ENCODE measurements at places on chromosomes 4 and X.

DNA sequence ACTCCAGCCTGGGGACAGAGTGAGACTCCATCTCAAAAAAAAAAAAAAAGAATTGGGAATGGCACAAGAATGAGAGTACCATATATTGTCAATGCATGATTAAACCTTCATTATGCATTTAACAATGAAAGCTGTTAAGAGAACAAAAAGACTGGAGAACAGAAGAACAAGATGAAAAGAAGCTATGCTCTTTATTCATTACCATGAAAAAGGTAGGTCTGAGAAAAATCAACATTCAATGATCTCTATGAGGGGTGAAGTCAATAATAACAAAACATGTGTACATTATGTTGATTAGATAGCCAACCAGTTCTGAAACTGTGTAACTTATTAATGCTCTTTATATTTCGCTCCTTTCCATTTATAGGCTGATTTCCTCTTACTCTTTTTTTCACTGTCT lies 100.9 kb downstream of the BRWD3 start:
- DNase-seq: no peak

DNA sequence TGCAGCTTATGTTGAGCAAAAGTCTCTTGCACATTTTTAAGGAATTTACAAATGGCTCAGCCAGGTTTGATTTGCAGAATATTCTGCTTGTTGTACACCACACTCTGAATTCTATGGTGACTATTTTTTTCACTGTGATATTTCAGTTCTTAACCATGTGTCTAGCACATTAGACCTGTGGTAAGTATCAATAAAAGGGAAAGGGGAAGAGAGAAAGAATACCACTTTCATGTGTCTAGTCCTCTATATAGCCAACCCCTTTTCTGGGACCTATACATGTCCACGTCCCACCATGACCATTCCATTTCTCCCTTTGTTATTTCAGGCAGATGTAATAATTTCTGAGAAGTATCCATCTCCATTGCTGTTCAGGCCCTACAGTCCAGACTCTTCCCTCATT lies 121.3 kb upstream of the PNPLA4 start:
- no peak for DNase-seq

- no peak for DNase-seq
Measured at GRCh38 chr4:47733302-47734175, 104.3 kb downstream of the CORIN start.

DNA sequence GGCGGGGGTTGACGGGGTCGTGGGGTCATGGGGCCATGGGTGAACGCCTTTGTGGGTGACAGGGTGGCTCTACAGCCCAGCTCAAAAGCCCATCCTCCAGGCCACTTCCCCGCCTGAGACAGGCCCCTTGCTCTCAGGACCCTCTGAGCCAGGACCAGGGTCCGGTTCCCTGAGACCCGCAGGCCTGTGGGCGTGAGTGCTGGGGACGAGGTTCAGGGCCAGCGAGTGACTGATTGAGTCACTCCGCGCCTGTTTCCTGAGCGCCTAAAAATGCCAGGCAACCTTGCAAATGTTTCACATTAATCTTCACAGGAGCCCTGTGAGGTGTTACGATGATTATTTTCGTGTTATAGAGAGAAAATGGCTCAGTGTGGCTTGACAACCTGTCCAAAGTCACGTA lies 97.8 kb downstream of the ZNF674 start:
- DNase-seq: no peak

GRCh38 chr4:72702948-72703347 lies 133.9 kb upstream of the ADAMTS3 start:
- no peak for DNase-seq

DNA sequence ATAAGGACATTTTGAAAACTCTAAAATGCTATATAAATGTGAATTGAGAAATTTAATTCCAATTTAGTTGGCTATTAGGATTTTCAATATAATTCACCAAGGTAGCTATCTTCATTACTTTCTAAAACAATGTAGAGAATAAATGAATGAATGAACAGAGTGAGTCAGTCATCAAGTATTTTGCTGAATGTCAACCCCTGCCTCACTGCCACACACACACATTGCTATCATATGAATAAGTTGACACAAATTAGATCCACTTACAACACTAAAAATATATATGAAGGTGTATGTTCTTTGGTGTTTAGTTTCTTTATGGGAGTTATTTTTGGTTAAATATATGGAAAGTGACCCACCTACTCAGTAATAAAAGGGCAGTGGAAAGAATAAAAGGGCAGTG lies 141.4 kb upstream of the SMIM10 start:
- no peak for DNase-seq
